Fibroblast of skin of back (primary cell): ENCODE measurements at places on chromosomes 3 and 15.

GRCh38 chr15:72562878-72563277 lies 88.7 kb downstream of the ARIH1 start:
- no peak for DNase-seq

DNA sequence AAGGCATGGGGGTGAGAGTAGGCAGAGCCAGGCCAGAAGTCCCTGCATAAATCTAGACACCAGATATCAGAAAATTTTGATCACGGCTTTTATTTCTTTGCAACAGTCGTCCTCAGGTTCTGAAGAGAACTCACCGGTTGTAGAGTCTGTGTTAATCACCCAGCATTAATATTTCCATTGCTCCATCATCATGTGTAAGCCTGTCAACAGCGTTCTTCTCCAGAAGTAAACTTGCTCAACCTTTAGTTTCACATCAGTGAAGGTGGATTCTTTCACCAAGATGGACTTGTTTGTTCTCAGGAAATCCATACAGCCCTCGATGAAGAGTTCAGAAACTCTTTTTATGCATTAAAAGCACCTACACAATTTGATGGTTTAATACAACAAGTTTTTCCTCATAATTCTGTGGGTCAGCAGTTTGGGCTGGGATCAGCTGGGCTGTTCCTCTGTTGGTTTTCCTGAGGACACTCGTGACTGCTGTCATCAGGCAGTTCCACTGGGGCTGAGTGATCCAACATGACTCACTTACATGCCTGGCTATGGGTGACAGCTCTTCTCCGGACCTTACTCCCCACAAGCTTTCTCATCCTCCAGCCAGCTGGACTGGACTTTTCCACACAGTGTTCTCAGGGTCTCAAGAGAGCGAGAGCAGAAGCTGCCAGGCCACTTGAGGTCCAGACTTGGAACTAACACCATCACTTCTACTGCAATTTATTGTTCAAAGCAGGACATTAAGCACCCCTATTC lies 303.4 kb downstream of the ZNF621 start:
- DNase-seq, result peak; percentile 44

DNA sequence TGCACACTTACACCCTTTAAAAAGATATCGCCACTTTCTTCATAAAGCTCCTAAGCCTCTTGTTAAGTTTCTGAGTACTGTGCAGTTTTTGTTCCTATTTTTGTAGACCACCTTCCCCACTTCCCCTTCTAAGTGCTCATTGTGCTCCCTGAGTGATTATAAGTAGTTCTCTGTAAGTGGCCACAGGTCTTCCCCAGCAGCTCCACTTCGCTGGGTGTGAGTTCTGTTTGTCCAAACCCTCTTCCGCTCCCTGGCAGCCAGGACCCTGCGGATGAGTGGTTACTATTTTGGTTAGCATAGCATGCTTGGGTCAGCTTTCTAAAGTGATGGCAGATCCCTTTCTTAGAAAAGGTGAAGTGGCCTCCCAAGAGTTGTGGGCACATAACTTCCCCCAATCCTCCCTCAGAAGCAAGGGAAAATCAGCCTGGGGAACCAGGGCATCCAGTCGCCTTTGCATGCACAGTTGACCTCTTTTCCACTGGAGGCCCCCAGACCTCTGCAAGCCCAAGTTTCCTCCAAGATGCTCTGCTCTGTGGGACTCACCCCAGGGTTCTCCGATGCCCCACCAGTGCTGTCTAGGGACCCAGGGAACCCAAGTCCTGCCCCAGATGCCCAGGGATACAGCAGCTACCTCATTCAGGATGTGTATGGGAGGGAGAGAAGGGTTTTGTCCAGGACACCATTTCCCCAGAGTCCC lies 69.6 kb downstream of the ATP10A start:
- DNase-seq, result no peak

DNA sequence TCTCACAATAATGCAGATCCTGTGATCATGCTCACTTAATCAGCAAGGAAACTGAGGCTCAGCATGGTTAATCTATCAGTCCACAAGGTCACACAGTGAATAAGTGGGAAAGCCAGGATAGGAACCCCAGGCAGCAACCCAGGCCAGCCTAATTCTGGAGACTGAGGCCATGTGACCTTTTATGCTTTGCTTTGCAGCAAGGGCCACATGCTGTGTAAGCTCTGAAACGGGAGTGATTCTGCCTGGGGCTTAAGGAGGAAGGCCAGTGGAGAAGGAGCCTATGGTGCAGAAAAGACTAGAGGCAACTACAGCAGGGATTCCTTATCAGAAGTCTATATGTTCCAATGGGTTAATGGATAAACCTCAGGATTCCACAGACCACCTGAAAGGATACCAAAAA lies 157.6 kb upstream of the PPP2R3A start:
- DNase-seq, result no peak

DNA sequence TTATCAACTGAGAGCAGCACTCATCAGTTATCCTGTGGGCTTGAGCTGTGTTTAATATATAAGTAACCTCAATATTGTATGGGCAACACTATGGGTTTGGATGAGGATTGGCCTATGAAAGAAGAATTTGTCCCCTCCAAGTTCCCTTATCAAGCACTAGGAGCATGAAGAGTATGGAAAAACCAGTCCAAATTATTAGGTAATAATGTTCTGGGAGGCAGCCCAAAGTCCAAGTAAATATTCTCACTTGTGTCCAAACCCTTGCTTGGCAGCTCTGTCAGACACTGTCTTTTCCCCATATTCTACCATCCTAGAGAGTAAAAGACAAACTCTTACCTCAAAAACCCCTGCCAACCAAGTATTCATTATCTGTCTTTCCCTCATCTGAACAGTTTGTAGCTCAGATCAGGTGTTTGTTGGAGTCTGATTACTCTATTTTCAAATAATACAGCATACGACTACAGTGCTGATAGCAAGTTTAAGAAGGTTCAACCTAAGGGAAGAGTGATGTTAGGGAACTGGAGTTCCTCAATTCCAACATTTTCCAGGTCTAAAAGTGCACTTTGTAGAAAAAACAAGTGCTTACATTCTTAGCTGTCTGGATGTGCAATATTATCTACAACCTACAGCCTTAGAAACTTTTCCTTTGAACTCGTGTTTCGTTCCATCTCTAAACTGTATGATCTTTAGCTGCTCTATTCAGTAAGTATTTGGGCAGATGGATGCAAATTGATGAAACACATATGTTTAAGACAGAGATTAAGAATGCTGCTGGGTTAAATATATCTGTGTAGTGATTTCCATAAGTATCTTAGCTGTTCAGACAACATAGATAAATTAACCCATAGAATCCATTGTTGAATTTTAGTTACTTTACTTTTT lies 89.7 kb upstream of the PHLDB2 start:
- no peak for DNase-seq

GRCh38 chr3:124768812-124769211 lies 38.6 kb downstream of the UMPS start:
- no peak for DNase-seq

- peak; percentile 82 for DNase-seq
These were observed 307.0 kb upstream of the THBS1 start for GRCh38 chr15:39273717-39274411.

- DNase-seq, result no peak
These were observed 67.1 kb downstream of the SUCLG2 start for GRCh38 chr3:67587301-67587700.

GRCh38 chr15:91698241-91698640 lies 155.3 kb upstream of the SLCO3A1 start:
- DNase-seq, result no peak

- DNase-seq, result no peak
These were observed 189.4 kb upstream of the CHRNA7 start for GRCh38 chr15:31840849-31841476.

DNA sequence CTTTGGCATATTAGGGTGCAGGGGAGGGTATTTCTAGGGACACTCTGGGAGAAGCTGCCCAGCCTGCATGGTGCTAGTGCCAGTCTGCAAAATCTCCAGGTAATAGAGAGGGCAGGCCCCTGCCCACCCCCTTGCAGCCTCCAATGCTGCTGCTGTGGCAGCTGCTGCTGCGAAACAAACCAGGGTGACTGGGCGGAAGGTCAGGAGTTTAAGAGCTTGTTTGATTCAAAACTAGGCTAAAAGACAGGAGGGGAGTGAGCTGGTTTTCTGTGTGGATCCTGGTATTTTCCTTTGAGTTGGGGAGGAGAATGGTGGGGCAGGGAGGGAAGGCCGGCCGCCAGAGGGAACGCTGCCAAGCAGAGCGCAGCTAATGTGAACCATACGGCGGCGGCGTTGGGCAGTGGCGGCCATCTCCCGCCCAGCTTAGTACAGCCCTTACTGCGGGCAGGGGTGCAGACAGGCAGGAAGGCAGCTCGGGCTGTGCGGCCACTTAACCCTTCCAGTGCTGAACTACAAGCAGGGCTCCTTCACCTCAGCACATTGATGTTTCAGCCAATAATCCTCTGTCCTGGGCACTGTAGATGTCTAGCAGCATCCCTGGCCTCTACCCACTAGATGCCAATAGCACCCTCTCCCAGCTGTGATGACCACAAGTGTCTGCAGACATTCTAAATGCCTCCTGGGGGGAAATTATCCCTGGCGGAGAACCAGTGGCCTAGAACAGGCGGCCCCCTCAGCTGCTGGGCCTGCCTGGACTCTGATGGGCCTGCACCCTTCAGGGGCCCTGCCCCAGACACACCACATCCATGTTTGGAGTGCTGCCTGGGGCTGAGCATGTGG lies 125.7 kb downstream of the EEFSEC start:
- DNase-seq, result peak; percentile 84

DNA sequence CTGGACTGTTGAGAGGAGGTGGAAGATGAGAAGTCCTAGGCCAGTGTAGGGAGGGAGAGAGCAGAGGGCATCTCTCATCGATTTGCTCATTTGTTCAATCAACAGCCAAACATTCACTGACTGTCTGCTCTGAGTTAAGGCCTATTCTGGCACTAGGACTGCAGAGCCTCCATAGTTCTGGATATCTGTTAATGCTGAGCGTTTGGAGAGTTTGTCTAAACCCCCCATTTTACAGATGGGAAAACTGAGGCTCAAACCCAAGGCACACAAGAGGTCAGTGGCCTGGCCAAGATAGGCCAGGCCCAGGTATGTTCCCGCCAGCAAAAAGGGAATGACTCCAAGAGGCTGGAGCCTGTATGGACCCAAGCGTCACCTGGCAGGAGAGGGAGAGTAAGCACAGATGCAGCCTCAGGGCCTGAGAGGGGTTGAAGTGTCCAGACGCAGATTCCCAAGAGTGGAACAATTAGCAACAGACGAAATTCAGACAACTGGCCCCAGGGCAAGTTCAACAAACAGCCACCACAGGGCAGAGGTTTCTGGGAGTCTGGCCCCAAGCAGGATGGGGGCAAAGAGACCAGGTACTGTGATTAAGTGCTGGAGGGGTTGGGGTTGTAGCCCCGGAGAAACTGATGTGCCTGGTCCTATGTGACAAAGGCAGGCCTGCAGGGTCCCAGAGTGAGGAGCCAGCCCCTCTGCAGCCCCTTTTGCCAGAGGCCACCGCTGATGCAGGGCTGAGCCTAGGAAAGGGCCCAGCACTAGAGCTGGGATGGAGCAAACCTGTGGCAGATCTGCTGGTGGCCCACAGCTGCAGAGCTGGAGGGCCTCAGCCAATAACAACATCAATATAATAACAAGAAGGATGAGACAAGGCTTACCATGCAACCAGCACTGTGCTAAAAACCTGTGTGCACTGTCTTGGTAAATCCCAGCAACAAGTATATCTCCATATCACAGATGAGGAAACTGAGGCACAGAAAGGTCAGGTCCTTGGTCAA lies 245.1 kb upstream of the TLE3 start:
- DNase-seq, result no peak

DNA sequence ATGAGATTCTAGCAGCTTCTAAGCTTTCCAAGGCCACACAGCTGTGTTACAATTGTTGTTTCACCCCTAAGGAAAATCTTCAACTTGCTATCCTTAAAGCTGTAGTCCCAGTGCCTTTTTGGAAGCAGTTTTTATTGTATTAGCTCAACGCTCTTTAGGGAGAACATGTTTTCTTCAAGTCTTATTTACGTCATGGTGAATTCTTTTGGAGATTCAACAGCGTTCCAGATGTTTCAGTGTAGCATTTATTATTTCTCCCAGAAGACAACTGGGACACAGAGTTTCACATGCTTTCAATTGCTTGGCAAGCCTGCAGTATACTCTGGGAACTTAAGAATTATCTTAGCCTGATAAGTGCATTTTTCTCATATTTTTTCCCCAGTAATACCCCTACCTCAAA lies 888.3 kb downstream of the PLOD2 start:
- peak; percentile 20 for DNase-seq

DNA sequence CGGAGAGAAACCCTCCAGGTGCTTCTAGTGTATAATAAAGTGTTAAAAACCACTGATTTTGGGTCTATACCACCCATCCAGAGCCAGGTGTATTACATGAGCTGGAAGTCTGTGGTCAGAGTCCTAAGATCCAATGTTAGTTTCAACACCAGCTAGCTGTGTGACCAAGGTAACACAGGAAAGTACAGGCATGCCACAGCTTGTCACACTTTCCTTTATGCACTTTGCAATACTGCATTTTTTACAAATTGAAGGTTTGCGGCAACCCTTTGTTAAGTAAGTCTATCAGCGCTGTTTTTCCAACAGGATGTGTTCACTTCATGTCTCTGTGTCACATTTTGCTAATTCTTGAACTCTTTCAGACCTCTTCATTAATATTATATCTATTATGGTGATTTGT lies 201.3 kb upstream of the PRICKLE2 start:
- no peak for DNase-seq

DNA sequence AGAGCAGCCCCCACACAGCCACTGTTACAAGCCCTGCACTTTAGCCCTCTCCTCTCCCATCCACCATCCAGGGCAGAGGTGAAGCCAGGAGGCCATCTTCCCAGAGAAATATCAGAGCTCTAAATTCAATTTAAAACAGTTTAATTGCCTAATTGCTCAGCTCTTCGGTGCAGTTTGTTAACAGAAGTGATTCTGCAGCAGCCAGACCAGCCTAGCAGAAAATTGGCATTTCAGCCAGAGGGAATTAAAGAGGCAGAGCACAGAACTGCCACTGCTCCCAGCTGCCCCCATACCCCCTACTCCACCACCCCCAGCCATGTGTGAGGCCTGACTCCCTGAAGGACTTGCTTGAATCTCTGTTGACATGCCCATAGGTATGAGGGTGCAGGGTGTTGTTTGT lies 38.5 kb downstream of the TPRA1 start:
- no peak for DNase-seq

- no peak for DNase-seq
These were observed 730.3 kb downstream of the ZNF385D start for GRCh38 chr3:21020681-21021080.

DNA sequence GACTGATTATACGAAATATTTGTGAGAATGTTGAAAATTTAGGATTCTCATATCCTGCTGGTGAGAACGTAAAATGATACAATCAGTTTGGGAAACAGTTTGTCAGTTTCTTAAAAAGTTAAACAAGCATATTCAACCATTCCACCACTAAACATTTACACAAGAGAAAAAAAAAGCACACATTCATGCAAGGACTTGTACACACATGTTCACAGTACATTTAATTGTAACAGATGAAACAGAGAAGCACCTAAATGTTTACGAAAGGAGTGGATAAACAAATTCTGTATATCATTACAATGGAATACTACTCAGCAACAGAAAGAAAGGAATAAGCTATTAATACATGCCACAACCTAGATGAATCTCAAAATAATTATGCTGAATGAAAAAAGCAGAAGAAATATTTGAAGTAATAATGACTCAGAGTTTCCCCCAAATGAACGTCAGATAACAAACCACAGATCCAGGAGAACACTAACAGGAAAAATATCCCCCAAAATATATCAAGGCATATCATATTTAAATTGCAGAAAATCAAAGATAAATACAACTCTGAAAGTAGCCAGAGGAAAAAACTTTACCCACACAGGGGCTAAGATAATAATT lies 14.3 kb downstream of the ANKRD28 start:
- DNase-seq, result peak; percentile 85

- no peak for DNase-seq
These were observed 59.6 kb downstream of the DLG1 start for GRCh38 chr3:197238842-197239241.

- no peak for DNase-seq
These were observed 152.1 kb downstream of the ATG7 start for GRCh38 chr3:11424277-11424676.
